Airway epithelial cell (primary cell): ENCODE measurements at places on chromosomes 5 and 9. TPM values are rescaled to one million over a fixed set of nuclear protein-coding genes. Genes with fewer than 3 reads are reported as not detected.

GRHPR gene
- 113 and 146 TPM in 2 replicates for total RNA-seq

CYLC2 gene
- not detected in 2 replicates for total RNA-seq

SPATA31A3 gene
- total RNA-seq: not detected in 2 replicates

KIF24 gene
- total RNA-seq: 2.2 and 2.5 TPM in 2 replicates

N4BP3 gene
- total RNA-seq: 3.0 and 3.6 TPM in 2 replicates

TNFSF8 gene
- total RNA-seq: not detected in 2 replicates

CLIC3 gene
- total RNA-seq: 179 and 203 TPM in 2 replicates

EIF4E1B gene
- total RNA-seq: not detected in 2 replicates

PCDHB16 gene
- total RNA-seq: 0.07 and 0.14 TPM in 2 replicates

FYB1 gene
- 0.99 and 3.6 TPM in 2 replicates for total RNA-seq
